ENCODE measurements at places on chromosomes 16 and 17.

DNA sequence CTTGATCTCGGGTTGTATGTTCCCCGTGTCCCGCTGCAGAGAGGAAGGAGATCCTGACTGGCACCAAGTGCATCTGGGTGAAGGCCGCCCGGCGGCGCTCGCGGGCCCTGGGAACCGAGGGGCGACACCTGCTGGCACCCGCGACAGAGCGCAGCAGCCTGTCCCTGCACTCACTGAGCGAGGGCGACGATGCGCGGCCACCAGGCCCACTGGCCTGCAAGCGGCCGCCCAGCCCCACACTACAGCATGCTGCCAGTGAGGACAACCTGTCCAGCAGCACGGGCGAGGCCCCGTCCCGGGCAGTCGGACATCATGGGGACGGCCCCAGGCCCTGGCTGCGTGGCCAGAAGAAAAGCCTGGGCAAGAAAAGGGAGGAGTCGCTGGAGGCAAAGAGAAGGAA is 7.5 kb downstream of the BTBD17 start:
- peaks cover 65% of the 10 kb centered on the region for H3K27me3 ChIP-seq
- no peaks in the 10 kb centered on the region for H3K36me3 ChIP-seq
- DNase-seq, result no peak
- no peak overlapping the region for H3K4me3 ChIP-seq

DNA sequence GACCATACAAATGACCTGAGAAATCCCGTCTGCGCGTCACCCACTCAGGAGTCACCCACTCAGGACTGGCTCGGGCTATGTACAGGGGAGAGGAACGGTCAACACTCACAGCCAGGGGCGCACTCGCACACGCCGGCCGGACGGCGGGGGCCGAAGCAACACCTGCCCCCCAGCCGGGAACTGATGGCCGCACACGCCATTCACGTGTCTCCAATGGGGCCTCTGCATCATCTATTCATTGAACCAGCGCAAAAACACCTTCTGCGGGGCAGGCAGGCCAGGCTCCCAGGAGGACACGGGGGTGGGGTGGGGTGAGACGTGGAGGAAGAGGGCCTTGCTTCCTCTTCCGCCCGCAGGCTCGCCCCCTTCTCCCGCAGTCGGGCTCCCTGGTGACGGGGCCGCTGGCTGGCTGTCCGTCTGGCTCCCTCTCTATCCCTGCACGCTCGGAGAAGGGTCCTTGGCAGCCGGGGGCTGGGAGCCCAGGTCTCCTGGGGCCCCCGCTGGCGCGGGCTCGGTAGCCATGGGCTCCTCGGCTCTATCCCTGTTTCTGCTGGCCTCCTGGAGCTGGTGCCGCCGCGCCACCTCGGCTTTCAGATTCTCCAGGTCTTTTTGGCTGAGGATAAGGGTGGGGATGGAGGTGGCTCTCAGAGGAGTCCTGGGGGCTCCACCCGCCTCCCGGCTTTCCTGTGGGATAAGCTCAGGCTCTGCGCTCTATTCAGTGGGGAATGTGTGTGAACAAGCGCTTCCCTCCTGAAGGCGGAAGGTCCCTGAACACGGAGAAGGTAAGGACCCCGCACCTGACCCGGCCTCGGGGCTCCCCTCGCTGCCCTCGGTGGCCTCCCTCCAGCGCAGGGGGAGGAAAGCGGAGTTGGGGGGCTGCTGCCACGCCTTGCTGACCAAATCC is 21.1 kb downstream of the CLUH start:
- no peaks in the 10 kb centered on the region for H3K36me3 ChIP-seq
- no peak for DNase-seq
- H3K27ac ChIP-seq, result no peak overlapping the region
- H3K4me3 ChIP-seq, result no peak overlapping the region

- no peaks in the 10 kb centered on the region for H3K36me3 ChIP-seq
- DNase-seq, result no peak
- no peak overlapping the region for H3K27ac ChIP-seq
- peaks cover 65% of the 10 kb centered on the region for H3K27me3 ChIP-seq
Measured at GRCh38 chr17:35988164-35988563, 1.6 kb upstream of the CCL14 start.

- H3K4me1 ChIP-seq, result no peaks in the 10 kb centered on the region
- no peaks in the 10 kb centered on the region for H3K36me3 ChIP-seq
- H3K4me3 ChIP-seq, result no peak overlapping the region
- no peak overlapping the region for H3K27ac ChIP-seq
- no peak for DNase-seq
- H3K27me3 ChIP-seq, result peaks cover 45% of the 10 kb centered on the region
Measured at GRCh38 chr17:49452201-49452600, 37.5 kb upstream of the PHB1 start.

- H3K27me3 ChIP-seq, result no peaks in the 10 kb centered on the region
- peak; percentile 81 for DNase-seq
- peak overlapping the region; percentile 25 for H3K27ac ChIP-seq
Measured at GRCh38 chr17:57899822-57900221, 50.0 kb upstream of the MRPS23 start.

DNA sequence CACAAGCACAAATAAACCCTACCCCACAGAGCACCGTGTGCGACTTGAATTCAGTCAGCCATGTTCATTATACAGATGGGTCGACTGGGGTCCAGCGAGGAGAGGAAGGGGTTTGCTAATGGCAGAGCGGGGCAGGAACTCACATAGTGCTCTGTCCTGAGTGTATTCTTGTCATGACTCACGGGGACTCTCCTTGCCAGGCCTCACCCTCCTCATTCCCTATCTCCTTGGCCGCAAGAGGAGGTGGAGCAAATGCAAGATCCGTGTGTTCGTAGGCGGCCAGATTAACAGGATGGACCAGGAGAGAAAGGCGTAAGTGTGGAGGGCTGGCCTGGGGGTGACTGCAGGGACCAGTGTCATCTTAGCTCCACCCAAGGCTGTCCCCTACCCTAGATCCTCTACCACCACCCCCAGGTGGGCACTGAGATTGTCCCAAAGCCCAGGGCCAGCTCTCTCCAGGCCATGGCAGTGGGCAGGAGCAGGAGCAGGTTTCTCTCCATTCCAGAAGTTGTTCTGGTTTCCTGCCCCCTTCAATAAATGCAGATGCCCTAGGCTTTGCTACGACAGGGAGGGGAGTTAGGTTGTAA is 29.4 kb downstream of the SLC12A3 start:
- no peaks in the 10 kb centered on the region for H3K36me3 ChIP-seq

DNA sequence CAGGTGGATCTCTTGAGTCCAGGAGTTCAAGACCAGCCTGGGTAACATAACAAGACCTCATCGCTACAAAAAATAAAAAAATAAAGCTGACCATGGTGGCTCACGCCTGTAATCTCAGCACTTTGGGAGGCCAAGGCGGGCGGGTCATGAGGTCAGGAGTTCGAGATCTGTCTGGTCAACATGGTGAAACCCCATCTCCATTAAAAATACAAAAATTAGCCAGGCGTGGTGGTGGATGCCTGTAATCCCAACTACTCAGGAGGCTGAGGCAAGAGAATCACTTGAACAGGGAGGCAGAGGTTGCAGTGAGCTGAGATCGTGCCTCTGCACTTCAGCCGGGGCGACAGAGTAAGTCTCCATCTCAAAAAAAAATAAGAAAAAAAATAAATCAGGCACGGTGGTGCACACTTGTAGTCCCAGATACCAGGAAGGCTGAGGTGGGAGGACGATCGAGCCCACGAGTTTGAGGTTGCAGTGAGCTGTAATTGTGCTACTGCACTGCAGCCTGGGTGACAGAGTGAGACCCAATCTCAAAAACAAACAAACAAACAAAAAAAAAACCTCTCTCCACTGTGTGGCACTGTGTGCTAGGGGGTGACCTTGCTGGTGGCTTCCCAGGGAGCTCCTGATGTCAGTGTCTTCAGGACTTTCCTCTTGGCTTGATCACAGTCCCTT is 19.8 kb upstream of the MAPK3 start:
- no peaks in the 10 kb centered on the region for H3K27me3 ChIP-seq
- no peak overlapping the region for H3K27ac ChIP-seq
- no peak overlapping the region for H3K4me3 ChIP-seq

GRCh38 chr17:50406578-50406977 is 9.3 kb upstream of the LRRC59 start:
- no peak for DNase-seq
- no peaks in the 10 kb centered on the region for H3K27me3 ChIP-seq
- no peaks in the 10 kb centered on the region for H3K36me3 ChIP-seq
- no peaks in the 10 kb centered on the region for H3K4me1 ChIP-seq
- no peak overlapping the region for H3K4me3 ChIP-seq

DNA sequence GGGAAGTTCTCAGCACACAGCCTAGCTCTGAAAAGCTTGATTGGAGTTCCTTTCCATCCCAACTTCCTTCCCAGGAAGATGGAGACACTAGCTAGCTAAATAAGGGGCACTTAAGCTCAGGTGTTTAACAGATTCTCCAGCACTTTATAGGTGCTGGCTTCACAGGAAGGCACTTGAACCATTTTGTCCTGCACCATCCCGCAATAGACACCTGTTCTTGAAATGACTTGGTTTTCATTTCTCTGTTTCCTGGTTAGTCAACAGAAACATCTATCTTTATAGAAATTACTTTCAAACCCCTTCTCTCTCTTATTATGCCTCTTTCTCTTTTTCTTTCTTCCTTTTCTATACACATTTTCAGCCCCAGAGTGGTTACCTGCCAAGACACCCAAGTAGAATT is 409.9 kb upstream of the ZFHX3 start:
- no peaks in the 10 kb centered on the region for H3K4me1 ChIP-seq
- H3K27ac ChIP-seq, result no peak overlapping the region
- H3K36me3 ChIP-seq, result no peaks in the 10 kb centered on the region
- H3K27me3 ChIP-seq, result peaks cover 31% of the 10 kb centered on the region

Data from PC-9 (cell line).